ENCODE measurements at places on chromosomes 5 and 9.
A peak's percentile ranks its signal among the peaks of the same experiment; 100 is the strongest.

DNA sequence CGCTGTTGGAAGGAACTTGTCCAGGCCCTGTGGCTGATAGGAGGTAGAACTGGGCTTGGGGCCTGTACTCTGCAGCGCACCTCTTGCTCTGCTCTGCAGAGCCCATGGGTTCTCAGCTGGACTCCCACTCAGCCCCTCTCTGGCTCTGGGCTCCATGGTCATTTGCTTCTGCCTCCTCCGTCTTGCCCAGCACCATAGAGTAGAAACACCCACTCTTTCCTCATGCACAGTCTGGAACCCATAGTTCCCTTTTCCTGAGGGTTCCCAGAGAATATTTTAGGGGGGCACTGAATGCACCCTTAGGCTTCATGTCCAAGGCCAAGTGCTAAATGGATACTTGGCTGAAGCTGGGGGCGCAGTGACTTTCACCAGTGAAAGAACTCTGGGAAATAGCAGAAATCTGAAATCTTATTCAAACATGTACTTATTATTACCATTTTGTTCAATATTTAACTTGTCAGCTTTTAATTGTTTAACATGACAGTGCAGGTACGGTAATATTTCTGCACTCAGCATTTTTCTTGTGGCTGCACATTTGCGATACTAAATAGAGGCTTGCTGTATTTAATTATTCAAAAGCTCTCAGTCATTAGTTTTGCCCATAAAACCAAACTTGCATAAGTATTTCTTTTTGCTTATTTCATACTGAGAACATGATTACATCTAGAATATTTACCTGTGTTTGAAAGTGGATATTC, 31.5 kb downstream of the GALNT12 start:
- no peak for DNase-seq

DNA sequence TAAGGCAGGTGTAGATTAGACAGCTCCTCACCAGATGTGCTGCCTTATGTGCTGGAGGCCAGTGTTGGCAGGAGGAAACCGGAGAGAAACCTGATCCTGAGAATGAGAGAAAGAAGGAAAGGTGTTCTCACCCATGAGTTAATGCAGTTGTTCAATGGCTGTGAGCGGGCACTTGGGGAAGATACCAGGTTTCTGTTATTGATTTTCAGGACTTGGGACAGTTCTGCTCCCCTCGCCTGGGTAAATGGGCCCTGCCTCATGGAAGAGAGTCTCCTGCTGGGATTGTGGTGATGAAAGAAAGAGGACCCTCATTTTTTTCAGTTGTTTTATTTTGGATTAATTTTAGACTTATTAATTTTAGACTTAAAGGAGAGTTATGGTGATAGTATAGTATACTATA, 59.5 kb downstream of the EGFLAM start:
- no peak for DNase-seq

DNA sequence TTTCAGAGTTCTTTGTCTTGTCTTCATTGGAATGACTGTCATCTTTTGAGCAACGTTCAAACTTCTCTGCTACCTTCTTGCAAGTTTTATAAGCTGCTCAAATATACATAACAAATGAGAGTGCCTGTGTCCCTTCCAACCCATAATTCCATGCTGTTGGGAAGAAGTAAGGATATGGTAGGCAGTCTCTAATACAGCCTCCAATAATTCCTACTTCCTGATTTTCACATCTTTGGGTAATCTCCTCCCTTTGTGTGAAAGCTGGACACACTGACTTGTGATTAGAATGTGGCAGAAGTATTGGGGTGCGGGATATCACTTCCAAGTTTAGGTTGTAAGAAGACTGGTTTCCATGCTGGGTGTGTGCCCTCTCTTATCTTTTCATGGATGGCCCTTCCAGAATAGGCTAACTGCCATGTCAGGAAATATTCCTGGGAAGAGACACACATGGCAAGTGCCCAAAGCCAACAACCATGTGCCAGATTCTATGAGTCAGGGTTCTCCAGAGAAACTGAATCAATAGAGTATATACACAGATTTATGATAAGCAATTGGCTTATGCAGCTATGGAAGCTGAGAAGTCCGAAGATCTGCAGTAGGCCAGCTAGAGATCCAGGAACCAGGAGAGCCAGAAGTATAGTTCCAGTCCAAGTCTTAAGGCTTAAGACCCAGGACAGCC, 531.3 kb downstream of the NTRK2 start:
- no peak for DNase-seq

GRCh38 chr5:142906863-142907671, 136.9 kb downstream of the ARHGAP26 start:
- DNase-seq: no peak

DNA sequence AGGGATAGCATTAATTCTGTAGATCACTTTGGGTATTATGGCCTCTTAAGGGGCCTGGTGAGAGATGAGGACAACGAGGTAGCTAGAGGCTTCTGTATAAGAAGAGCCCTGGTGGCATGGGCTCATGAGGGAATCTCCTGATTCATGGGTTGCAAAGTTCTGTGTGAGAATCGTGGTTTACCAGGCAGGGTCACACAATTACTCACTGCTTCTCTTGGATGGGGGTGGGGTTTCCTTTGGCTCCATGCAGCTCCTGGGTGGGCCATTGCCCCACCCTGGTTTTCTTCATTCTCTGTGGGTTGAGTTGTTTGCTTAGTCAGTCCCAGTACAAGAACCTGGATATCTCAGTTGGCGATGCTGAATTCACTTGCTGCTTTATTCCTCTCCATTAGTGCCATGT, 30.9 kb upstream of the TNFSF15 start:
- DNase-seq: no peak

- no peak for DNase-seq
Observed at GRCh38 chr5:150946351-150946905, 41.6 kb upstream of the ZNF300 start.

DNA sequence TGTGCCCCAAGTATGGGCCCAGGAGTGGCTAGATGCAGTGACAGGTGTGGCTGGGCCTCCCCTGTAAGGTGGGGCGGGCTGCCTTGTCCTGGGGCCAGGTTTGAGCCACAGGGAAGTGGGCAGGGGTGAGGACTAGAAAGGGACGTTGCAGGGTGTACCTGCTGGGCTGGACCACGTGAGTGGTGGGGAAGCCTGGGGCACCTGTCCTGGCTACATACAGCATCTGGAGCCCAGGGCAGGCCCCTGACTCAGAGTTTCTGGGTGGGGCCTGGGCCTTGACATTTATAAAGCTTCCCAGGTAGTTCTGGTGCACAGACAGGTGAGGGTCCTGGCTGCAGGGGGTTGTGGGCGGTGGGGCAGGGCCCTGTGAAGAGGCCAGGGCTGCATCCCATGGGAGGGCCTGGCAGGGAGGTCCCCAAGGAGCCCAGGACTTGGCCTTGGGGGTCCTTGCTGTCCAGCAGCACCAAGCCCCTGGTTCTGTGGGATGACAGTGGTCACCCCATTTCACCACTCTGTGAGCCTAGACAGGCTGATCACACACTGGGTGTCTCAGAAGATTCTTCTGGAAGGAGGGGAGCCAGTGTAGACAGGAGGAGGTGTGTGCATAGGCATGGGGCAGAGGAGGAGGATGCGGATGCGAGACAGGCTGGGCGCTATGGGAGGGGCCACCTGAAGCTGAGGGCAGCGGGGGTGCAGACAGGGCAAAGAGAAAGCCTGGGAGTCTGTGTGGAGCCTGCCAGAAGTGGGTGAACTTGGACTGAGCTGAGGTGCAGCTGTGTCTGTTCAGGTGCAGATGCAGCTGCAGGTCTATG, 94.0 kb downstream of the PHF2 start:
- DNase-seq: no peak

GRCh38 chr5:12335938-12336337, 431.7 kb upstream of the CTNND2 start:
- DNase-seq: no peak

- no peak for DNase-seq
Observed at GRCh38 chr5:67773411-67774266, 441.9 kb upstream of the PIK3R1 start.

- DNase-seq: no peak
Observed at GRCh38 chr5:68709239-68709638, 384.6 kb upstream of the SLC30A5 start.

DNA sequence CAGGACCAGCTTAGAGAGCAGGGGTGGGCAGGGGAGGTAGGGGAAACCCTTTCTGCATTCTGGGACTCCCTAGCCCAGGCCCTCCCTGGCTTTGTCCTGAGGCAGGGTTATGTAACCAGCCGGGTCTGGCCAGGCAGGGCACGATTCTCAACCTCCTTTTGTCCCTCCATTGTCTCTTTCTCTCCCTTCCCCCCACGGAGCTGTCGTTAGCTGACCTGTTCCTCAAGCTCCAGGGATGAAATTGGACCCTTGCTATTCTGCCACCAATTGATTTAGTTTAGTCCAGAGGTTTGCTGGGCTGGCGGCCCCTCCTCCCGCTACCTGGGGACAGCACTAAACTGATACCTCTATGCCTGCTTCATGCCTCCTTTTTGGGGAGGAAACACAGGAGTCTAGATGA, 9.4 kb upstream of the NDST1 start:
- no peak for DNase-seq

DNA sequence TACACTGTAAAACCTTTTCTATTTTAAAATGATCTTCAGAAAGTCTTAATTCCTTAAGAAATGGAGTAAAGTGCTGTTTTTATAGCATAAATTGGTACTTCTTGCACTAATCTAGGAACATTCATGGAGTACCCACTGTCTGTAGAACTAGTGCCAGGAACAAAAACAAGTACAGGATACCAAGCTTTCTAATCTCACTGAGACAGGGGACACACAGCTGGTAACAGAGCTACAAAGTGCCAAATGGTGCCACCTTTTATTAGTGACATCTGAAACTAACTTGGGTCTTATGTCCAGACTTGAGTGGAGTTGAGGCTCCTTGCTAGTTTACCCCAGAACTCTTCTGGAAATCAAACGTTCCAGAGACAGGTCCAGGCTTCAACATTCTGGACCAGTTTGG, 57.9 kb downstream of the RNF130 start:
- no peak for DNase-seq

- DNase-seq: no peak
Observed at GRCh38 chr9:89753472-89754055, 148.8 kb downstream of the GADD45G start.

DNA sequence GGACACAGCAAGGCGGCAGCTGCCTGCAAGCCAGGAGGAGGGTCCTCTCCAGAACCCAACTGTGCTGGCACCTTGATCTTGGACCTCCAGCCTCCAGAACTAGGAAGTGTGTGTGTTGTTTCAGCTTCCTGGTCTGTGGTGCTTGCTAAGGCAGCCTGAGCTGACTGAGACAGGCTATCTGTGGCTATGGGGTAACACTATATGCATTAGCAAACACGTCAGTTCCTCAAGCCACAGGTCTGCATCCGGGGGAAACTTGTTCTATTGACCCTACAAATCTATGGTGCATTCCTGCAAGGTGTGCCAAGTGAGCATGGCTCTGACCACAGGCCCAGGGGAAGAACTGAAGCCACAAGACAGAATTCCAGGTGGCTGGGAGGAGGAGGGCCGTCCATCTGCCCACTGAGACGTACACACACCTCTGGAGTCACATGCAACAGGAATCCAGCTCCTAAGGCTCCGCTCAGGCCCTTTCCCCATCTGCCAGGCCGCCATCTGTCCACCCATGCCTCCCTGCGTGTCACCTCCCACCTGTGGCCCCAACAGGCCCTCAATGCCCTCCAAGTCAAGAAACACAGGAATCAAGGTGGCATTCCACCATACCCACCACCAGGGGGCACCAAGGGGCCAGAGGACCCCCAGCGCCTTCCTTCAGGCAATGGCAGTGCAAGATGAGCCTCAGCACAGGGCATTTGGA, 174.9 kb downstream of the ROR2 start:
- DNase-seq: peak; percentile 37

DNA sequence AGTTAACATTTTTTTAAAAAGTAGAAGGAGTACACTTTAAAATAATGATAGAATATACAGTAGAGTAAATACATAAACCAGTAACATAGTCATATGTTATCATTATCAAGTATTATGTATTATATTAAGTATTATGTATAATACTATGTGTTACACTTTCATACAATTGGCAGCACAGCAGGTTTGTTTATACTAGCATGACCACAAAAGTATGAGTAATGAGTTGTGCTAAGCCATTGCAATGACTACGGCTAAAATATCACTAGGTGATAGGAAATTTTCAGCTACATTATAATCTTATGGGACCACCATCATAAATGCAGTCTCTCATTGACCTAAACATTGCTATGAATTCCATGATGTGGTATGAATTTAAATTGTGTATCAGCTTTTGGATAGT, 506.0 kb downstream of the HTR1A start:
- DNase-seq: no peak

- DNase-seq: no peak
Observed at GRCh38 chr9:81022177-81022576, 667.2 kb downstream of the TLE1 start.

- no peak for DNase-seq
Observed at GRCh38 chr9:123150708-123151503, 117.4 kb downstream of the GPR21 start.

- no peak for DNase-seq
Observed at GRCh38 chr5:44385291-44385900, 3.8 kb downstream of the FGF10 start.

DNA sequence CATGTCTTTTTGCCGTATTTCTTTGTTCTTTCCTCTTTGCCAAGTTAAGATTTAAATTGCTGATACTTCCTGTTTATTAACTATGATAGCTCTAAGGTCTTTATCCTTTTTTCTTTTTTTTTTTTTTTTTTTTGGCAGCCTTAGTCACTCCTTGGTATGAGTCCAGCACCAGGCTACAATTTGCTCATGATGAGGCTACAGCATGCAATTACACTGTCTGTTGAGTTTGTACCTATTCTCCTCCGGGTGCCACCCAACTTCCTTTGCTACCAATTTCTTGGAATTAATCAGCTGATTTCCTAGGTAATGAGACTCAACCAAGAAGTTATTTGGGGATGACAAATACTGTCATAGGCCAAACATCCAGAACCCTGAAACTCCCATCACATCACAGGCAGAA, 25.5 kb downstream of the ACTL7B start:
- DNase-seq: no peak

DNA sequence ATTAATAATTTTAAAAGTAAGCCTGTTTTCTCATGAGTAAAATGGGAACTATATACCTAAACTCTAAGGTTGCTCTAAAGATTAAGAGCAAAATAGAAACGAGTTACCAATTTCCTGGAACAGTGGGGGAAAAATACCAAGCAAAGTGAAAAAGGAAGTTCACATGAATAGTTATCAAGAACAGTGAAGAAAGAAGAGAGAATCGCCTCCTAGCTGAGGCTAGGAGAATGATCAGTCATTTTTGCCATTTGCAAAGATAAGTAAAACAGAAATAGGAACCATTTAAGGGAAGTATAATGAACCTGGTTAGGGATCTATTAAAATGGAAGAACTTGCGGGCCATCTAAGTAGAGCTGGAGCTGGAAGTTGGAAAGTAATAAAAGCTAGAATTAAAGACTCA, 50.7 kb downstream of the P4HA2 start:
- DNase-seq: no peak

DNA sequence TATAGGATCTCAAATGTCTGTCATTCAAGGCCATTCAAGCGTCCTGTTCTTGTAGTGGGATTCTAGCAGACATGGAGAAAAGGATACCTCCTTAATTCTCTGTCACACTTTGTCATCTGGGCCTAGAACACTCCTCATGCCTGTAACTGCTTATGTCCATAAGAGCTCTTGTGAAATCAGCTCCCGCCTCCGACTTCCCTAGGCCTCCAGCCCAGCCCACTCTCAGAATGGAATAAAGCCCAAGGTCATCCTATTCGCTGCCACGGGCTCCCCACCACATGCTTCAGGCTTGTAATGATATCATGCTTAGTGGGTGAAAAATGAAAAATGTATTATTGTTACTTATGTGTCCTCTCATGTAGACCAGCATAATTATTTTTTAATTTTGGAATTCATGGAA, 632.5 kb downstream of the ISL1 start:
- no peak for DNase-seq

- no peak for DNase-seq
Observed at GRCh38 chr5:170427672-170428236, 38.6 kb upstream of the KCNMB1 start.

- no peak for DNase-seq
Observed at GRCh38 chr5:103785569-103785968, 223.0 kb upstream of the NUDT12 start.
